ENCODE measurements at places on chromosomes 5 and 9.

DNA sequence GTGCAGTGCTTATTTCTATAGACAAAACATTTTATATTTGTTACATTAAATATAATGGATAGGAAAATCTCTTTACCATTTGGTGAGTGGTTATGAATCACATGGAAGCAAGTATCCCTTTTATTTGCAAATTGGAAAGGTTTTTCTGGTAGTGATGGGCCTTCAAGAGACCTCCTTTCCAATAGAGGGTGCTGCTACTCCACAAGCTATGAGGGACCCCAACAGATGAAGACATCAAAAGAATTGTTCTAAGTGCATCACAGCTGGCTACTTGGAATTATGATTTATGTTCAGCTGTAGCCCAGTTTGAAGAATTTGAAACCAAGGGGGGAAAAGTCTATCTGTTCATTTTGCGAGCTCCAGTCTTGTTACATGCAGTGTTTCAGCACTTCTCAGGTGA lies 493.7 kb upstream of the SGCD start:
- no peak for DNase-seq

GRCh38 chr5:133383580-133383939 lies 228.8 kb downstream of the FSTL4 start:
- DNase-seq = no peak

GRCh38 chr5:1331861-1332405 lies 13.0 kb downstream of the CLPTM1L start:
- no peak for DNase-seq

- DNase-seq = no peak
These were observed 284.5 kb upstream of the RASA1 start for GRCh38 chr5:86983208-86983607.

DNA sequence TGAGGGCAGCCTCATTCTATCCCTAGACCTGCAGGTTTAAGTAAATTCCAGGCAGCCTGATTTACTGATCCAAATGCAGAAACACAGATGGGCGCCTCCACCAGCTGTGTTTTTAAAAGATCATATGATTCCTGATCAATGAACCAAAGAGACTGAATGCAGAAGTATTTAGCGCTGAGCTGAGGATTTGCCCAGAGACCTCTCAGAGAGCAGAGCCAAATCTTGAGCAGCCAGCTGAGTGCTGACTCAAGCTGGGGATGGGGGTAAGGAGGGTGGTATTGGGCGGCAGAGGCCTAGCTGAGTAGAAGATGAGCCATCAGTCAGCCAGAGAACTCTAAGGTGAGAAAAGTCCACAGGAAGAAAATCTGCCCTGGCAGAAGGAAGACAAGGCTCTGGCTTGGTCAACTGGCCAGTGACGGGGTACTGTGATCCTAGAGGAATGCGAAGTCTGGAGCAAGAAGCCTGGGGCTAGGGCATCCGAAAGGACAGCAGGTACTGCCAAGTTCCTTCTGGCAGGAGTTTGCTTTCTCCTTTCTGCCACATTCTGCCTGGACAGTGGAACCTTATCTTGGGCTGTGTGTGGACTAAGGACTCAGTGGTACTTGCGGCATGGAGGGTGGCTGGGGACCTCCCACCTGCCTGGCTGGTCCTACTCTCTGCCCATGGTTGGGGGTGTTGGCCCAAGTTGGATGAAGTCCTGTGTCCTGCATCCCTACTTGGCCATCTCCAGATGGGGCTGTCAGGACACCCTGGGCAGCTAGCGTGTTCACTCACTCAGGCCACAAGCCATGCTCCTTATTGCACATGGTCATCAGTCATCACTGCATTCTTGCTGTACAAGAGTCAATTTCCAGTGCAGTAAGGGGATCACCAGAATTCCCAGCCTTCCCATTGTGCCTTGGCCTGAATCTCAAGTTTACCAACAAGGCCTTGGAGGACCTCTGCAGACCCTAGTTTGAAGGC lies 34.5 kb upstream of the CDKN2AIPNL start:
- no peak for DNase-seq

GRCh38 chr5:78509884-78510769 lies 138.4 kb downstream of the LHFPL2 start:
- DNase-seq = peak; percentile 15

GRCh38 chr9:134538856-134539566 lies 102.6 kb upstream of the COL5A1 start:
- DNase-seq = no peak

DNA sequence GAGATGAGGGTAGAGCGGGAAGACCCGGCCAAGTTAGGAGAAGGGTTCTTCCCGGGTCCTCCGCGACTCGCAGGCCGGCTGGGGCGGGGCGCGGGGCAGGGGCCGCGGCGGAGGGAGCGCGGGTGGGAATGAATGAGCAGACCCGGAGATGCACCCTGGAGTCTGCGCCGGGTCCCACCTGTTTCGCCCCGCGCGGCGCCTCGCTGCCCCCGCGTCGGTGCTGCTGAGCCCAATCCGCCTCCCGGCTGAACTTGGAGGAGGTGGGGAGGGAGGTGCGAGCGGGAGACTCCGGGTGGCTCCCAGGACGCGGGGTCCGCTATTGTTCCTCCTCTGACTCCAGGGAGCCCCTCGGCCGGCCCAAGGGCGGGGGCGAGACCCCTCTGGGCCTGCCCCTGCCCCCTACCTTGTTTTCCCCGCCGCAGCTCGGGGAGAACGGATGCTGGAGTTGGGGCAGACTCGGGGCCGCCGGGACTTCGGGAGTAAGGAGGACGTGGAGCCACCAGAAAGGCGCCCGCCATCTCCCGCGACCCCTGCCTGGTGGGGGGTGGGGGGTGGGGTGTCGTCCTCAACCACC lies 659 bp downstream of the RAI14 start:
- DNase-seq = no peak

GRCh38 chr5:32225445-32225844 lies 51.3 kb upstream of the GOLPH3 start:
- DNase-seq = no peak

DNA sequence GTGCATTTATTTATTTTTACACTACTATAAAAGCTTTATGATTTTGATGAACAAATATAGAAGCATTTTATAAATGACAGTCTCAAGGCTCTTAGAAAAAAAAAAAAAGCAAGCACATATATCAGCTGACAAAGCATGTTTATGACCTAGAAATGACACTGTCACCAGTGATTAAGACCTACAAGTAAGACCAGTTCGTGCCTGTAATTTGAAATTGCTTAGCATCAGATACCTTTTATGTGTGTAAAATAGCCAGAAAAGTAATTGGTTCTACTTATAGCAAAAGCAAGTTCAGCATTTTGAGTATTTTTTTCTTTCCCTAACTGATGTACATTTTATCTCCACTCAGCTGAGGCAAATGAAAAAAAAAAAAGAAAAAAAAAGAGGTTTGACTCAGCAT lies 808.4 kb downstream of the CDH18 start:
- DNase-seq = no peak

DNA sequence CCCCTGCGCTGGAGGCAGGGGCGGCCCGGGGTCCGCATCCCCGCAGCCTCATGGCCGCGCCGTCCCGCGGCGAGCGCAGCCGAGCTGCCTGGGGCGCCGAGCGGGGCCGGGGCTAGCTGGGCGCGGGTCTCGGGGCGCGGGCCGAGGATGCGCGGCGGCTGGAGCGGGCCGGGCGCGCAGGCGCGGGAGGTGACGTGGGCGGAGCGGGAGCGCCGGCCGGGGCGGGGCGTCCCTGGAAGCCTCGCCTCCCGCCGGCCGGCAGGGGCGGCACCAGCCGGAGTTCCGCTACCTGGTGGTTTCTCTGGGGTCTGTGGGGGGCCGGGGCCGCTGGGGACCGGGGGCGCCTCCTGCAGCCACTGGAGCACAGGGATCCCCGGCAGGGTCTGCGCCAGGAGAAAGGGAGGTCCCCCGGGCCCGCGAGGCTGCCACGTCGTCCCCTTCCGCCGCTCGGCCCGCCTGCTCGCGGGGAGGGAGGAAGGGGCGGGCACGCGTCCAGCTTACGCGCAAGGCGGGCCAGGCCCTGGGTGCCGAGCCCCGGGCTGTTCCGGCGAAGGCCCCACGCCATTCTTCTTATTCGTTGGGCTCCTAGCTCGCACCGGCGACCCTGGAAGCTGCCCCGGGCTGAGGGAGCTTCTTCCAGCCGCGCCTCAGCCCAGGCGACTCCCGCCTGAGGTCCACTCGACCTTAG lies at the start of gene LPCAT1:
LPCAT1 (minus strand) TSS at position 168 of the 688 bp plus-strand sequence; CDS start at position 52, 116 bp downstream.
- DNase-seq = no peak

GRCh38 chr5:86780018-86780417 lies 162.3 kb downstream of the COX7C start:
- no peak for DNase-seq

DNA sequence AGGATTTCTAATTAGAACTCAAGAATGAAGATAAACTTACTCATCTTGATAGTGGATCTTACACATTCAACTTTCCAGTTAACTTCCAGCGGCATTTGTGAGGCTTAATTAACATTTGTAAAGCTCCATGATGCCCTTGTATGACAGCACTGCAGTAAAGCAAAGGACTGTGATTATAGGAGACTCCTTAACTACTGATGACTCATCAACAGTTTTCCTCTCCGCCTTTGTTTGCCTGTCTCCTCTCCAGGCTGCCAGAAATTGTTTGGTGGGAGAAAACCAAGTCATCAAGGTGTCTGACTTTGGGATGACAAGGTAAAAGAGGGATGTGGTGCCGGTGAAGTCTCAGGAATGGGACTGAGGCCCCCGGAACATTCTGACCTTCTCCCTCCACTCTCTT lies 20.4 kb upstream of the CYFIP2 start:
- DNase-seq = no peak

- DNase-seq = no peak
These were observed 182.6 kb upstream of the TBCA start for GRCh38 chr5:77958642-77959330.

DNA sequence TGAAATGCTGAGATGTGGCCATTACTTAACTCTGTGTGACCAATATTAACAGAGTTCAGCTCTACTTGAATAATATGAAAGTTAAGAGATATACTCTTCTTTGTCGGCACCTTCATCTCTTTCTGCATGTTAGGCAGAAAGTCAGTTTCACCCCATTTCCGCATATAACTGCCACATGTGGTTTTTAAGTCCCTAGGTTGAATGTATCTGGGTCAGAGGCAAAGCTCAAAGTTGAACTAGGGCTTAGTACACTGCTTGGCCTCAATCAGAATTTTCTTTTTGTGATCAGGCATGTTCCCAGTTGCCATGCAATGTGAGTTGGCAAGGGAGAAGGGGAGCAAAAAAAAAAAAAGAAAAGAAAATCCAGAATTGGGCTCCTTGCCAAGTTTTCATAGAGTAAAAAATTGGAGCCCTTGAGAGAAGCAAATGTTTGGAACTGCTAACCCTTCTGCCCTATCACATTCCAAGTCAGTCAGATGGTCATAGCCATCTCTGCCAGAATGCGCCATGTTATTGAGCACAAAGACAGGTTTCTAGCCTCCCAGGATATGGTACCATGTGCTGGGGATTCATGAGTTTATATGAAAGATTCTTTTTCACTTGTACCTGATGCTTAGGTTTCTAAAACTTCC lies 251.2 kb upstream of the RORB start:
- DNase-seq = no peak

GRCh38 chr5:66644111-66644510 lies 47.9 kb downstream of the MAST4 start:
- no peak for DNase-seq

DNA sequence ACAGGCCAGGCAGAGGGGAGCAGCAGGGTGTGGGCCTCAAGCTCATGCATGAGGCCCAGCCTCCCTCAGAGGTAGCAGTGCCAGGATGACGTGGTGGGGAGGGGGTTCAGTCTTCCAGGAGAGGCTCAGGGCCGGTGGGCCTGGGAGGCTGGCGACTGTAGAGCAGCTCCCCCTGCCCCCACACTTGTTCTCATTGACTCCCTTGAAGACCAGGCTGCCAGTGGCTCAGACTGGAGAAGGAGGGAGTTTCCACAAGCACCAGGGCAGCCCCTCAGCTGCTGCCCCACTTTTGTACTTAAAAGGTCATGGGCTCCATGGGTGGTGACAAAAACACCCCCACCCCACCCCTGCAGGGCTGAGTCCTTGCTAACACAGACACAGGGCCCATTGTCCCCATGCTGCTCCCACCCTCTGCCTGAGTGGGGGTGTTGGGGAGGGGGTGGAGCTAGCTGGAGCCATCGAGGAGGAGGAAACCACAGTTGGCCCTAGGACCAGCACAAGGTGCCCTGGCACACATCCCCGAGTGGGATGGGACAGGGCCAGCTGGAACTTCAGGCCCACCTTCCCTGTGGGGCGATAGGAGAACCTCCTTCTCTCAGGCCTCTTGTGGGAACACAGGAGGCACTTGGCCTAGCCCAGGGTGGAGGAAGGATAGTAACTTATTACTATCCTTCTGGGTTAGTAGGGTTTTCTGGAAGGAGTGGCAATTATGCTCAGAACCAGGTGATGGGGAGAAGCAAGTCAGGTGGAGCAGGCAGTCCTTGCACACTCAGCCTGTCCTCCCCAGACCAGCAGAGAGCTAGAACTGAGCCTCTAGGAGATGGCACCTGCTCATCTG lies 10.7 kb downstream of the PDLIM4 start:
- no peak for DNase-seq

DNA sequence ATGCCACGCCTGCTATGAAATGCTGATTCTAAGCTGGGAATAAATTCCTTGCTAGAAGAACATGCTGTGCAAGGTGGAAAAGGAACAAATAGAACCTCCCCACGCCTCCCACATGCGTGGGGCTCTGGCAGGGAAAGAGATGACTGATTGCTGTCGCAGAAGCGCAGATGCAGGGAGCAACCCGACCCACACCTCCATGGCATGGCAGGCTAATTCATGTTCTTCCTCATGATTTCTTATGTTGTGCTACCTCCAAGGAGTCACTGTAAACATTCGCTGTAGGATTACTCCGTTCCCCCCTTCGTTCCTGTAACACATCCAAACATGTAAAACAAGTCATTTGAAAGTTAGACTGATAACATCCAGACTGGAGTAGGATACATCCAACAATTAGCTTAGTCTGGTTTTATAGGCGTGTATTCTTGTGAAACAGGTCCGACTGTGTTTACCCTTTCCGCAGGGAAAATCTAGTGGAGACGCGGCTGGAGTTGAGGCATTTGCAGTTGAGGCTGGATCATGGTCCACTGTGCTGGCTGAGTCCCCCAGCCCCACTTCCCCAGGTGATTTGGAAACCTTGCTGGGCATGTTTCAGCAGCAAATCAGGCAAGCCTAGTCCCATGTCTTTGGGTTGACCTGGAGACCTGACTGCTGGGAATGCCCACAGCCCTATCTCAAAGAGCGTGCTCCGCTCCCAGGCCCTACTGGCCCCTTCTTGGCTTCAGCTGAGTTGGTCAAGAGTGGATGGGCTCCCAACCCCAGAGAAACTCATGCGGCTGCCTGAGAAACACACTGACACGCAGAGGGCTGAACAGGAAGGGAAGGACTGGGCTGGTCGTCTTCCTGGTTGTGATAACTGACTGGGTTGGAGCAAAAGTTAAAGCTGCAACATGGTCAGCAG lies 24.8 kb upstream of the ANKRD33B start:
- DNase-seq = no peak

DNA sequence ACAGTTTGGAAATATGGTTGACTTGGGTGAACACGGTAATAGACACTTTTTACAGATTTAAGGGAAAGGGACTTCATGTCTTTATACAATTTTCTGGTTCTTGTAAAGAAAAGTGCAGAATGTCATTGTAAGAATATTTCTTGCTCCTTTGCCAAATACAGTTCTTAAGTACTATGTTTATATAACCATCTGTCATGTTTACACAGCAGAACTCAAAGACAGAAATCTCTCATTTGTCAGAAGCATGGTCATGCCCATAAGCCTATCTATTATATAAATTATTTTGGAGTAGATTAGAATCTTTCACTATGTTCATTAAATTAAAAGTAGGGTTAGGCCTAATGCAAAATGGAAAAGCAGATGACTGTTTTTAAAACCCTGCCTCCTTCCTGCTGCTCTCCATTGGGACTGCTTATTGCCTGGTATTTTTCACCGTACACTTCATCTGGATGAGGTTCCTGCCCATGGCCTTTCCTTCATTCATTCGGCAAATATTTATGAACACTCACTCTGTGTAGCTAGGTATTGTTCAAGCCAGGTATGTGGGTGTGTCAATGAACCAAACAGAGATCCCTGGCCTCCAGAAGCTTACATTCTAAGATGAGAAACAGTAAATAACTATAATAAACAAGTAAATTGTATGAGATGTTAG lies 558.1 kb downstream of the NR2F1-AS1 start:
- DNase-seq = no peak

Data from GF-D8 (cell line).